Mesothelial cell of epicardium (in vitro differentiated cells): ENCODE measurements at places on chromosomes 6 and 20. TPM values are rescaled to one million over a fixed set of nuclear protein-coding genes. Genes with fewer than 3 reads are reported as not detected.

DNA sequence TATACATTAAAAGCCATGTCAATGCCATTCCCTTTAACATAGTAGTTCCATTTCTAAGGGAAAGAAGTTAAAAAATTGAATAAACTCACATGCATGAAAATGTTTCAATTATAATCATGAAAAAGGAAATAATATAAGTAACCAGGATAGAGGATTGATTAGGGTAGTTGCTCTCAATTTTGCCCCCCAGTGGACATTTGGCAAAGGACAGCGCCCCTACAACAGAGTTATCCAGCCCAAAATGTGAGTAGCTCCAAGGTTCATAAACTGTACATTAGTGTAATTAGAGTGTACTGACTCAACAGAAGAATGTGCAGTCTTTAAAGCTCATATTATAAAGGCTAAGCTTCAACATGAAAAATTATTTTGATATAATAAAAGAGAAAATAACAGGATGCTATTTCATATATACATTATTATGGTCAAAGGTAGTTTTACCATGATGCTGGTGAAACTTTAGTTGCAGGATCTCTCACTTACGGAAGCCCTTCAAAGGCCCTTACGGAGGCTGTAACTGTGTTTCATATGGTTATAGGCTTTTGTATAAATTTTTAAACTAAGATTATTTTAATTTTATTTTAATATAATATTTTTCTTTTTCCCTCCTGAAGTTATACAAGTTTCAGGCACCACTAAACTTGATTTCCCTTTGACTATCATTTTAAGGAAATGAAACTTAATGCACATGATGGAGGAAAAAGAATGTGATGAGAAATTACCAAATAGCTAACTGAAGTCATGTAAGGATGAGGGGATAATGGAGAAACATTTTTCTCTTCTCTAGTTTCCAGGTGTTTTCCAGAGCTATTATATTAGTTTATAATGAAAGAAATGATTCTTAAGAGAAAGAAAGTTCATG, 403.6 kb downstream of the PLCB1 start:
- H3K36me3 ChIP-seq: no peaks in the 10 kb centered on the region
- H3K4me1 ChIP-seq: no peaks in the 10 kb centered on the region
- no peak overlapping the region for H3K27ac ChIP-seq

GRCh38 chr6:107991061-107991460, 33.1 kb upstream of the SEC63 start:
- H3K27me3 ChIP-seq: no peaks in the 10 kb centered on the region
- no peak for DNase-seq
- H3K4me1 ChIP-seq: peaks cover 36% of the 10 kb centered on the region
- peak overlapping the region; percentile 95 for H3K27ac ChIP-seq

- H3K27me3 ChIP-seq: no peaks in the 10 kb centered on the region
- no peak overlapping the region for H3K27ac ChIP-seq
- H3K4me3 ChIP-seq: no peak overlapping the region
These were observed 270.7 kb upstream of the RGS17 start for GRCh38 chr6:153401751-153402150.

DNA sequence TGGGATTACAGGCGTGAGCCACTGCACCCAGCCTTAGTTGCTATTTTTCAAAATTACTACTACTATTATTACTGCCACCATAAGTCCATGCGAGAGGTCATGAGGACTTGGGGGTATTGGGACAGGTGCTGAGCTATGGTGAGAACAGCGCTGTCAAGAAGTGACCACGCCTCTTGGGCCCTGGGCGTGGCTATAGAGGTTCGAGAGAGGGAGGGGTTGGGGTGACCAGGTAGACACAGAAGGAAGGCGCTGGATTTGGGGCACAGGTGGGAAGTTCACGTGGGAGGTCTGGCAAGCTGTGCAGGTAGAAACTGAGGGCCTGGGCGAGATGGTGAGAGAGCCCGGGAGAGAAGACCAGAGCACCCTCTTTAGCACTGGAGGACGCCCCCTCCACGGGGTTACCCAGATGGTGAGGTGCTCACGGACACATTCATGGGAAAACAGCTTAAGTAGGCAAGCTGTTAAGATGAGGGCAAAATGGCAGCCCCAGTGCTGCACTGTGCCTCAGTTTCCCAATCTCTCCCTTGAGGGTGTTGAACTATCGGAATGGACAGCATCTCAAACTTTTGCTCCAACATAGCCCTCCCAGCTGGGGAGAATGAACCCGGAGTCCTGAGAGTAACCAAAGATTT, 61.0 kb downstream of the RAB44 start:
- H3K27ac ChIP-seq: no peak overlapping the region
- peaks cover 11% of the 10 kb centered on the region for H3K4me1 ChIP-seq
- DNase-seq: no peak
- peaks cover 5% of the 10 kb centered on the region for H3K27me3 ChIP-seq

- no peak for DNase-seq
- no peaks in the 10 kb centered on the region for H3K27me3 ChIP-seq
- H3K27ac ChIP-seq: peak overlapping the region; percentile 82
- no peak overlapping the region for H3K4me3 ChIP-seq
- H3K36me3 ChIP-seq: no peaks in the 10 kb centered on the region
These were observed 73.6 kb downstream of the LCA5 start for GRCh38 chr6:79463621-79464050.

DNA sequence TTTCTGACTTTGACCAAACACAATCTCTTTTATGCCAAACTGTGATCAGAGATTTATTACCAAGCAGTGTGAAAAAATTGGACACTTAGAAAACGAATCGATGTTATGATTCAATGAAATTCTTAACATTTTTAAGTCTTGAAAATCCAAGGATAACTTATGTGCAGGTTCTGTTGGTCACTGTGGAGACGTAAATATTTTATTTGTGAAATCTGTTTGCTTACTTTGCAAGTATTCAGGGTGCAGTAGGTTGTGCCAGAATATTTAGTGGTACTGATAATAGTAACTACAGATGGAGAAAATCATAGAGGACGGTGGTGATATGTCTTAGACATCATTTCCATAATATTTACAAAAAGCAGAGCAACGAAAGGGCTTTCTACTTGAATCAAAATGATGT, 97.3 kb downstream of the BMP2 start:
- H3K4me3 ChIP-seq: no peak overlapping the region
- no peak for DNase-seq
- peaks cover 5% of the 10 kb centered on the region for H3K4me1 ChIP-seq
- no peaks in the 10 kb centered on the region for H3K27me3 ChIP-seq

DNA sequence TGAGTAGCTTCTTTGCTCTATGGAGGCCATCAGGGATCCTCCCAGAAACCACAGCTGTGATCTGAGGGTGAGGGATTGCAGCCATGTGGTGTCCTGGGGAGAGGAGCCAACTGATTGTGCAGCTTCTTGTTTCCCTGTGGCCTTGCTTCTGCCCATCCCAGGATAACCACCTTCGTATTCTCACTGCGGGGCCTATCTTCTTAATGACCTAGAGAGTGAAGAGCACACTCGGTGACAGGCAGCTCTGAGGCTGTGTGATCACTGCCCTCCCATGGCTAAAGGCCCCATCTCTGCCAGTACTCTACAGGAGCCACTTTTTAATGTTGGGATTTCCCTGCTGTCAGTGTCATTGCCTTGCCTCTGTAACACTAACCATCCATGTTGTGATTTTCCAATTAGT, 5.3 kb upstream of the RAET1L start:
- H3K27me3 ChIP-seq: peaks cover 92% of the 10 kb centered on the region
- H3K4me1 ChIP-seq: no peaks in the 10 kb centered on the region
- no peak for DNase-seq
- no peak overlapping the region for H3K4me3 ChIP-seq
- no peaks in the 10 kb centered on the region for H3K36me3 ChIP-seq

- no peak overlapping the region for H3K4me3 ChIP-seq
- no peak for DNase-seq
- peaks cover 57% of the 10 kb centered on the region for H3K36me3 ChIP-seq
- H3K4me1 ChIP-seq: no peaks in the 10 kb centered on the region
- no peaks in the 10 kb centered on the region for H3K27me3 ChIP-seq
These were observed 16.3 kb downstream of the ZNF133 start for GRCh38 chr20:18304618-18305017.

DNA sequence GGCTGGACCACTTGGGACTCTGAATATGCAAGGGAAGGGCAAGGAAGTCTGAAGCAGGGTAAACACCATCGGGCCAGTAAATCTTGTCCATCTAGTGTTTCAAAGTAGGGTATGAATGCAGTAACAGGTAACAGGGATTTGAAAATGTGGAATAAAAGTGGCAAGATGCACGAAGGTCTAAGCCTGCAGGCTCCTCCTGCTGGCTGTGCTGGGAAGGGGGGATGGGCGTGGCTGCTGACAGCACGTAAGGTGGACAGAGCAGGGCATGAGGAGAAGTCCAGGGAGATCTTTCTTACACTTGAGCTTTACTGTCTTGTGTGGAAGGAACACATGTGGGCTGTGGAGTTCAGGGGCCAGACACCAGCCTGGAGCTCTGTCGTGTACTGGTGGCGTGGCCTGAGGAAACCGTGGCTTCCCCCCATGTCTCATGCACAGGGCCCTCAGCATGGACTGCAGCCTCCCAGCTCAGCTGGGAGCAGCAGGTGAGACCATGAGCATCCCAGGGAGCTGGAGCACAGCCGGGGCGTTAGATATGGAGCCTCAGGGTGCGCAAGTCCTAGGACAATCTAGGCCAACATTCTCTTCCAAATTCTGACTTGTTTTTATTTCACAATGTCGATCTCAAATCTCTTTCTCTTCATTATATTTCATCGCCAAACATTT, 84.5 kb downstream of the SLC22A23 start:
- no peak overlapping the region for H3K27ac ChIP-seq
- H3K36me3 ChIP-seq: no peaks in the 10 kb centered on the region
- peaks cover 18% of the 10 kb centered on the region for H3K4me1 ChIP-seq
- DNase-seq: no peak
- no peak overlapping the region for H3K4me3 ChIP-seq

DNA sequence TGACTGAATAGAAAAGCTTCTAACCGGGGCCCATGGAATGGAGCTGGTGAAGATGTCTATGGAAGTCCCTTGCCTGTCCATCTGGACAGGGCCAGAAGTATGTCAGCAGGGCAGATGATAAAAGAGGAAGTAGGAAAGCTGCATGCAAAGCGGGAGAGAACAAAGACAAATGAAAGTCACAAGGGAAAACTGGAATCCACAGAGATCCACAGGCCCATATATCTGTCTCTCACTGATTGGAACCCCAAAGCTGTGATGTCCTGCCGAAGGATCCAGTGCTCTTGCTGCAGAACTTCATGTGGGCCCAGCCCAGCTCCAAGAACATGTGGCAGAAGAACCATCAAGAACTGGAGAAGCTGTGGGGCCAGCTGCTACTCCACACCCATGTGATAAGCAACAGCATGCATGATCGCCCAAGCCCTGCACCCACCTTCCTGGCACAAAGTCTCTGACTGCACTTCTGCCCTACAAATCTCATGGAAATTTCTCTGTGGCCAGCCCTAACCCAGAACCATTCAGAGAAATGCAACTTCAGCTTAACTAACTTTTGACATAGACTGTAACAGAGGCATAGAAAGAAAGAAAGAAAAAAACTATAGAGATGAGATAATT, 716.0 kb downstream of the KIF16B start:
- H3K27ac ChIP-seq: no peak overlapping the region
- no peaks in the 10 kb centered on the region for H3K36me3 ChIP-seq
- no peak overlapping the region for H3K4me3 ChIP-seq
- no peaks in the 10 kb centered on the region for H3K27me3 ChIP-seq

DNA sequence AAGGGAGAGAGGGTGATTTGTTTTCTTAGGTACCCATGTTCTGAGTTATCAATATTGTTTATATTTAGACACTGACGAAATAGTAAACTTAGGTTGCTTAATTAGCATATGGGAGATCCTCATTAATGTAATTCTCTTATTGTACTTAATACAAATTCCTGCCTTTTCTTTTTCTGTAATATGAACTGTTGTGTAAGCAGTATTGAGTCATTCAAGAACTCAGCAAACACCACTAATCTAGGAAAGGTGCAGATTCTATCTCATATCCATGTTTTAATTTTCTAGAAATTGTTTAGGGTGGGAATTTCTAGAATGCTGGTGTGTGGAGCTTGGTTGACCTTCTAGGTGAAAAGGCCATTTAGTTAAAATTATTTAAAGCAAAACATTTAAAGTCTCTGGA, 216.0 kb downstream of the ZFAND3 start:
- peaks cover 13% of the 10 kb centered on the region for H3K36me3 ChIP-seq
- no peak for DNase-seq
- H3K4me1 ChIP-seq: peaks cover 37% of the 10 kb centered on the region
- no peak overlapping the region for H3K4me3 ChIP-seq

DNA sequence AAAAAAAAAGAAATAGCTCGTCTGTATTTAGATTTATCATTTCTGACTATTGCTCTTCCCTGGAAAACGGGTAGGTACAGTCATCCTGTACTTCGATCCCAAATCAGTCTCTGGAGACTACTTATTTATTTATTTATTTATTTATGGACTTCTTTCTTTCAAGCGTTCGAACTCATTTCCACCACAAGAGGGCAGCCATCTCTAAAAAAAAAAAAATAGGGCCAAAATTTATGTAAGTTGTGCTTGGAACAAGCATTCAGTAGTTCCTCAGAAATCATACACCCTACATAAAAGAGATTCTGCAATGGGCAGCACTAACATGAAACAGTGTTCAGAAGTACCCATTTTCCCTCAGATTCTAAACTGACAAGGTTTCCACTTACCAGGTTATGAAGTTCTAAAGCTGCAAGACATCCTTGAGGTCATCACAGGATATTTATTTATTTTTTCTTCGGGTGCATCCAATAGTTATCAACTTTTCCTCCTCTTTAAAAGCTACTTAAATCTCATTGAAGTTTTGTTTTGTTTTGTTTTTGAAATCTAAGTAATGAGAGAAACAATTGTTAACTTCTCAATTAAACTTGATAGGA, 1.9 kb upstream of the BMP2 start:
- H3K36me3 ChIP-seq: no peaks in the 10 kb centered on the region
- H3K27ac ChIP-seq: no peak overlapping the region
- peaks cover 26% of the 10 kb centered on the region for H3K27me3 ChIP-seq
- DNase-seq: no peak
- H3K4me1 ChIP-seq: peaks cover 12% of the 10 kb centered on the region
- H3K4me3 ChIP-seq: no peak overlapping the region

- H3K4me3 ChIP-seq: peak overlapping the region; percentile 86
- H3K27me3 ChIP-seq: peaks cover 30% of the 10 kb centered on the region
- peaks cover 8% of the 10 kb centered on the region for H3K4me1 ChIP-seq
- DNase-seq: peak; percentile 69
- H3K36me3 ChIP-seq: no peaks in the 10 kb centered on the region
These were observed 29.9 kb upstream of the ZNF184 start for GRCh38 chr6:27502508-27503435.

- H3K27ac ChIP-seq: no peak overlapping the region
- DNase-seq: no peak
- H3K4me1 ChIP-seq: no peaks in the 10 kb centered on the region
- H3K27me3 ChIP-seq: peaks cover 30% of the 10 kb centered on the region
- H3K36me3 ChIP-seq: no peaks in the 10 kb centered on the region
- H3K4me3 ChIP-seq: no peak overlapping the region
These were observed 16.8 kb downstream of the EBF4 start for GRCh38 chr20:2709205-2709981.

SFTA2 gene
- total RNA-seq: not detected in 3 replicates

POPDC3 gene
- 10.1 to 11.1 TPM (median 10.4 TPM) in 3 replicates for total RNA-seq

NCOA7 gene
- 43.5 to 52.4 TPM (median 45.7 TPM) in 3 replicates for total RNA-seq

C6orf141 gene
- 6.0 to 8.2 TPM (median 6.5 TPM) in 3 replicates for total RNA-seq

MEP1A gene
- total RNA-seq: 0.16 TPM in 1 of 3 replicates, not detected in the others

PHACTR2 gene
- total RNA-seq: 117 to 125 TPM (median 124 TPM) in 3 replicates

MYB gene
- 1.6 to 2.4 TPM (median 2.0 TPM) in 3 replicates for total RNA-seq

TBXT gene
- not detected in 3 replicates for total RNA-seq

TMEM242 gene
- 12.3 to 13.3 TPM (median 13.0 TPM) in 3 replicates for total RNA-seq

COL12A1 gene
- 10.5 to 12.5 TPM (median 11.3 TPM) in 3 replicates for total RNA-seq
